ENCODE measurements at places on chromosomes 13 and 19.

DNA sequence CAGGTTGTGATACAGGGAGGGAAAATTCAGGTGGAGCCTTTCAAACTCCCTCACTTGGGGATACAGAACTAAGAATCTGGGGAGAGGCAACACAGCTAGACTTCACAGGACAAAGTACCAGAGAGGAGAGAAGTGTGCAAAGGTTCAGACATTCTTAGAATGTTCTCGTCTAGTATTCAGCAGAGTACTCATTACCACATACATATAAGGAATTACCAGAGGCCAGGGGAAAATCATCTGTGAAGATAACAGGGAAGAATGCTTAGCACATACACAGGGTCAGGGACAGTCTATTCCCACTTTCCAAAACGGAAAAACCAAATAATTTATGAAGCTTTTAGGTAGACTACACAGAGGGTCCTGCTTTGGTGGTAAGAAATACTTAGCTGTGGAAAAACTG is 58.1 kb downstream of the TRPC4 start:
- no peak for DNase-seq

- DNase-seq: no peak
Observed at GRCh38 chr13:97540696-97541095, 106.7 kb downstream of the RAP2A start.

DNA sequence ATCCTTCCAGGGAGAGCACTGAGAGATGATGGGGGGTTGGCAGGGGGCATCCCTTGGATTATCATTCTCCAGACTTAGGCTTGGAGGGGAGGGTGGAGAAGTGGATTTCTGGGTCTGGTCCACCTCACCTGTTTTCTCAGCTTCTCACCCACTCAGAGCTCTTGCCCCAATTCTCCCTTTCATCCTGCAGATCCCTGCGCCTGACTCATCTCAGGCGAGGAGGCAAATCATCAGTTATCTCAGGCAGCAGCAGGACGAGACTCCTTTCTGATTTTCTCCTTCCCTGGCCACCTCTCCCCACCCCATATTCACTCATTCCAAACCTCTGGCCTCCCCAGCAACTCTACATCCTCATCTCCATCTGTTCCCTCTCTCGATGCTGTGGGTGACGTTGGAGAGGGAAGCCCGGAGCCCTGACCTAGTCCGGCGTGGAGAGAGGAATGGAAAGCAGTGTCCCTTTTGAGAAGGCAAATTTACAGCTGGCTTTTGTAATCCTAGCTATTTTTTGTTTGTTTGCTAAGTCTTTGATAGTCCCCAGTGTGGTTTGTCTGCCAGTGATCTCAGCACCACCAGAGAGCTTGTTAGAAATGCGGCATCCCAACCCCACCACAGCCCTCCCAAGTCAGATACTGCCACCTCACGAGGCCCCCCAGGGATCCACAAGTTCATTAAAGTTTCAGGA is 24.0 kb upstream of the TPT1 start:
- DNase-seq: no peak

DNA sequence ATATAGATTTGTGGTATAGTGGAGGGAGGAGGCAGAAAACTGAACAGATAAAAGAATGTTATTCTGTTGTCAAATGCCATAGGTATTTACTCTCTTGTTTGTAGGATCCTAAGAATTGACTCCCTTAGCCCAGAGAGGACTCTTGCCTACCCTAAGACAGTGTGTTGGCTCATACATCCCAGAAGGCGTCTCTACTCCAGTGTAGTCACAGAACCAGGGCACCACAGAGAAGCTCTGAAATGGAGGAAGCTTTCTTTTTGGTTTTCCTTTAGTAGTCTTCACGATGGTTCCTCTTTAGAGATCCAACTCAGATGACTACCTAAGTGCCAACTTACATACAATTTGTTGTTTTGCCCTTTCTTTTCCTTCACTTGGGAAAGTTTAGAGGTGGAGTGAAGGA is 14.0 kb downstream of the GPR183 start:
- DNase-seq: no peak

DNA sequence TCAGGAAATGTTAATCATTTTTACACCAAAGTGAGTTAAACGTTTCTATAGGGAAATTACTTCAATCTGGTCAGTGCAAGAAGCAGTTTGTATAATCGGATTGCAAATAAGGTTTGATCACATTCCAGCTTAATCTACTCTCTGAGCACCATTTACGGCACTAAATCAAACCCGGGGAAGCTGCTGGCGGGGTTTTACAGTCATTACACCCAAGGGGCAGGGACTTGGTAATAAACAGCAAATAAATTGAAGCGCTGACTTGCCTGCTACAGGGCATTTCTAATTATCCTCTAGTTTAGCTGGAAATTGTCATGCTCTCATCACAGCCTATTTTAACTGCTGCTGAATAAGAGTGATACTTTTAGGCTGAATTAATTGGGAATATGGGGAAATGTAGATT is 152.1 kb upstream of the SOX21 start:
- DNase-seq: no peak

- no peak for DNase-seq
Observed at GRCh38 chr13:22423261-22423660, 752.4 kb downstream of the FGF9 start.

DNA sequence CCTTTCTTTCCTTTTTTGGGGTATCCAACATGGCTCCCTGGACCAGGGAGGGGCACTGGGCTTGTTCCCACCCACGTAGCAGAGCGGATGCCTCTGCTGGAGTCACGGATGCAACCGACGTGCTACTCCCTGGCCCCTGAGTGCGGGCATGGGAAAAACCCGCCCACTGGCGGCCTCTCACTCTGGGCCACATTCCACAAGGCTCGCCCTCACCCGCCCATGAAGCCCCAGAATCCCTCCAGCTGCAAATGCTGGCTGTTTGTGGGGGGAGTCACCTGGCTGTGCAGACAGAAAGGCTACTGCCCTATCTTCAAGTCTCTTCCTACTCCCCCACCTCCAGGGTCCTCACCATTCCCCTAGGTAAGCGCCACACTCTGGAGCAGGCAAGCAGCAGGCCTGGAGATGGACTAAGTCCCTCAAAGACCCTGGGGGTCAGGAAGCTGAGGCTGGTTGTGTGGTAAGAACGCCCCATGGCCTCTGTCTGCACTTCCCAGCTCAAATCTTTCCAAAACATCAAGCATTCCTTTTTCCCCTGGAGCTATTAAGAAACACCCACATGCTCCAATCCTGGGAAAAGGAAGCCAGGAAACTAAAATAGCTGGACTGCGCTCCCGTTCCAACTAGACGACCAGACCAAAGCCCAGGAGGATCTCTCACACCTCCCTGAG is 17.9 kb upstream of the EPHX3 start:
- DNase-seq: no peak

GRCh38 chr13:70043685-70044084 is 63.9 kb upstream of the ATXN8OS start:
- no peak for DNase-seq

- no peak for DNase-seq
Observed at GRCh38 chr13:30153545-30154426, 153.6 kb downstream of the KATNAL1 start.

DNA sequence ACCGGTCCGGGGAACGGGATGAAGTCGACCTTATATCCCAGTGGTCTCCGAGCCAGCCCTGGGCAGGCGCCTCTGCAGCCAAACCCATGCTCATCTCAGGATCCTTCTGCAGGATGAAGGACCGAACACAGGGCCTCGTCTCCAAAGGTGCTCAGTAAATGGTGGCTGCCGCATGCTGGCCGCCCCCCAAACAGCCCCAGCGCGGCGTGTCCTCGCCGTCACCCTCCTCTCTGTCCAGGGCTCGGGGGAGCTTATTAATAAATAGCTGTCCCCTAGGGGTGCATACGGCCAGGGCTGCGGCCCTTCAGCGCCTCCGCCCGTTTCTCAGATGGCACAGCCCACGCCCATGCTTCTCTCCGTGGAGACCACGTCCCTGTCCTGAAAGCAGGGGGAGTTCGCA is 32.6 kb upstream of the SPACA7 start:
- no peak for DNase-seq

GRCh38 chr13:76637641-76638141 is 248.5 kb downstream of the KCTD12 start:
- no peak for DNase-seq

- no peak for DNase-seq
Observed at GRCh38 chr19:54186934-54187381, 2.4 kb downstream of the MBOAT7 start.

- DNase-seq: no peak
Observed at GRCh38 chr19:11279505-11280236, 16.3 kb upstream of the TSPAN16 start.

DNA sequence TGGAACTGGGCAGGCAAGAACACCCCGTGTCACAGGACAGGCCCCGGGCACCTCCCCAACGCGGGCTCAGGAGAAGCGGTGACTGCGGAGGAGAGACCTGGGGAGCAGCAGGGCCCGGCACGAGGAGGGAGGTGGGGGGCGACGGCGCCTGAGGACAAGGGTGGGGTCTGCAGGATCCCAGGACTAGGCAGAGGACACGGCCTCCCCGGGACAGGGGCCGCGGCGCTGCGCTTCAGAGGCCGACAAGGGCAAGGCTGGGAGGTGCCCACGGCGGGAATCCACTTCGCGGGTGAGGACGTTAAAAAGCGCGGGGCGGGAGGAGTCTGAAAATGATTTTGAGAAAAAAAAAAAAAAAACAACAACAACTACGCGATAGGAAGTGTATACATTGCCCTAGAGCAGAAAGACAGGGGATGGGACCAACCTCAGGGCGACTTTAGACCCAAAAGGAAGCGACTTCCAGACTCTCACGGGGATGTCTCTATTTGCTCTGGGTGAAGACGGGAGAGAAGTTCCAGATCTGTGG is 44.9 kb downstream of the ZNF611 start:
- no peak for DNase-seq

- DNase-seq: no peak
Observed at GRCh38 chr19:35988824-35989223, 6.2 kb upstream of the SDHAF1 start.

- DNase-seq: no peak
Observed at GRCh38 chr13:23843436-23843835, 45.8 kb downstream of the MIPEP start.

GRCh38 chr13:67841071-67841470 is 610.9 kb upstream of the PCDH9 start:
- DNase-seq: no peak

DNA sequence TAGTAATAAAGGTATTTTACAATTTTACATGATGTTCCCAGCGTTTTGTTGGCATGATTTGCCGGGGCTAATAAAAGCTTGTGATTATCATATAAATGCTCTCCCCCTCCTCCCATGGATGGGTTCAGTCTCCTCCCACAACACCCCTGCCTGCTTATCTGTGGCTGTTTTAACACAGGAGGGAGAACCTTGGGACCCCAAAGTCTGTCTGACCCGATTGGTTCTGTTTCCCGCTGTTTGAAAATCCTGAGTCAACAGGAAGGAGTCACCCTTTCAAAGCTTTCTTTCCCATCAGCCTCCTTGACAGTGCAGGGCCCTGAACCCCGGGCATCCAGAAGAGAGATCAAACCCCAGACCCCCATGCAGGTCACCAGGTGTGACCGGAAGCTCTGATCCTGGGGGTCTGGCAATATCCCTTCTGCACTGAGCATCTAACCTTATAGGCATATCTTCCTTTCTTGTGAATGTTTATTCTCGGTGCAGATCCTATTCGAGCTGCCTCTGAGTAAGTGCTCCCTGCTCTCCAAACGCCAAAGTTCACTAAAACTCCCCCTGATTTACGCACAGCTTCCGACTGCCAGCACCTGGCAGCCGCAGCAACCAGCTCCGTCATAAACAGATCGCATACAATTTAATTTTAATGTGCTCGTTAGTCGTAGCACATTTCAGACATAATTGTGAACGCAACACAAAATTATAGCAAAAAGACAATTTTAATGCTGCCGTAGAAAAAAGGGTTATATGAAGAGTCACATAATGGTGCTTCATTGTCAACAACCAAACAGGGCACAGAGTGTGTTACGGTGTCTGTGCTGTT is 74.8 kb downstream of the TSHZ3 start:
- no peak for DNase-seq

DNA sequence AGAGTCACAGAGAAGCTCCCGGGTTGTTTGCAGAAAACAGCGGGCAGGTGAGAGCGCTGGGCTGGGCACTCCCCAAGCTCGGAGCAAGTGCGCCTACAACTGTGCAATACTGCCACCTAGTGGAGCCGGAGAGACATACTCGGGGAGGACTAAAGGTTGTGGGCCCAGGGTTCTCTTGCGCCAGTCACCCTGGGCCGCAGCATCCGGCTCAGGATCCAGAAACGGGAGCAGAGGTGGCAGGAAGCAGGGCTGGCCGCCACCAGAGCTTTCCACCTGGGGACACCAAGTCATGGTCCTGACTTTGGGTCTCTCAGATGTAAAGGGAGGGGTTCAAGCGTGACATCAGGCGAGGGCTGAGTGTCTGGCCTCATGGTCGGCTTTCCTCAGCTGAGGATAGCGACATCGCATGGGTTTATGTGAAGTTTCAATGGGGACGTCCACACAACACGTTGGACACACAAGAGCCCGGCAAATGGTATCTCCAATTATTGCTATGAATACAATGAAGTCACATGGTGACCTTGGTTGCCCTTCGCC is 11.2 kb upstream of the KLK4 start:
- DNase-seq: peak; percentile 88

- DNase-seq: no peak
Observed at GRCh38 chr19:27745978-27746542, 1466.9 kb downstream of the UQCRFS1 start.

GRCh38 chr19:38034492-38034860 is 127.5 kb downstream of the SIPA1L3 start:
- DNase-seq: no peak

DNA sequence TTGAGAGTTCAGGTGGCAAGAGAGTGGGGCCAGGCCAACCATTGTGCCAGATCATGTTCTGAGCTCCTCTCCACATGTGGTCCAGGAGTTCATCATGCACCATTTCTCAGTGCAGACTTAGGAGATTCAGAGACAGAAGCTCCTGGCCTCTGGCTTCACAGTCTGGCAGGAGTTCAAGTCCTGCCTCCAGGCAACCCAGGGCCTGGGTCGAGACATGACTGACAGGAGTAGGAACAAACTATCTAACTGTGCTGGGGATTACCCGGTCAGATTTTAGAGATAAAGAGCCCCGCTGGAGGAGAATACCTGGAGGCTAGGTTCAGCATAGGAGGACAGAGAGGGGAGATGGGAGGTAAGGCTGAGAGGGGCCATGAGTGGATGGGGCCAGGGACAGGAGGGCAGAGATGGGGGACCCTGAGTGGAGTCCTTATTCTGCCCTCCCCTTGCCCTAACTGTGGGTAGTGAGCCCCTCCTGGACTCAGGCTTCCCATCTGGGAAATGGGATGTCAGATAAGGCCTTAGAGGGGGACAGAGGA is 906 bp upstream of the CYP4F11 start:
- no peak for DNase-seq

DNA sequence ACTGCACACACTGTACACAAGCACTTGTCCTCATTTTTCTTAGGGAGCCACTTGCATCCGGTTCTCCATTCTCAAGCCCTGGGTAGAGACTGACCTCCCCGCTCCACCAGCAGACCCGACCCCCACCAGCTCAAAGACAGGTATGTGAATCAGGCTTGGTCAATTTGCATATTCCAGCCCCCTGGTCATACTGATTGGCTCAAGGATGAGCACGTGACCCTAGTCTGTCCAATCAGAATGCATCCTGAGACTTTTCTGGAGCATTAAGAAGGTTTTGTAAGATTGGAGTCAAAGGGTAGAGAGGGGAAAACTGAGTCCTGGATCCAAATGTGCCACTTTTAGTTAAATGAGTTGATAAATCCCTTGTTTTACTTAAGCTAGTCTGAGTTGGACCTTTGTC is 34.1 kb downstream of the NOTCH3 start:
- no peak for DNase-seq

- DNase-seq: no peak
Observed at GRCh38 chr13:26816881-26817280, 56.3 kb upstream of the GPR12 start.

GRCh38 chr13:58080806-58081205 is 449.3 kb downstream of the PCDH17 start:
- DNase-seq: no peak

GRCh38 chr13:105165449-105166125 is 1369.9 kb downstream of the EFNB2 start:
- DNase-seq: no peak

All from LoVo (cell line).